ENCODE measurements at places on chromosomes 1 and 21.

DNA sequence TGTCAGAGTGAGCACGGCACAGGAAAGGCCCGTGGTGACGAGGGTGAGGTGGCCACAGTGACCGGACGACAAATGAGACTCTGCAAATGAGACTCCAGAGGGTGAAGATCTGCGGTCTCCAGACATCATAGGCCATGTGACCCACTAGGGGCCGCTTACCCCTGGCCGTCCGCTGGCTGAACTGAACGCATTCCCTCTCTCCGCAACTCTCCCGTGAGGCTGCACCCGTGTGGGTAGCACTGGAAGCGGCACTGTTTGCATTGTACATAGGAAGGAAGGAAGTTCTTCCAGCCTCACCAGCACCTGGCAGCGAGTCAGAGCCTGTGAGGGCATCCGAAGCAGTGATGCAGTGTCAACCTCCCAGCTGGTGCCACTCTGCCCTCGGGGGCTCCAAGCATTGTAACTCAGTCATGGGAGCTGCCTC is 23.6 kb upstream of the SPSB1 start:
- no peak for DNase-seq

DNA sequence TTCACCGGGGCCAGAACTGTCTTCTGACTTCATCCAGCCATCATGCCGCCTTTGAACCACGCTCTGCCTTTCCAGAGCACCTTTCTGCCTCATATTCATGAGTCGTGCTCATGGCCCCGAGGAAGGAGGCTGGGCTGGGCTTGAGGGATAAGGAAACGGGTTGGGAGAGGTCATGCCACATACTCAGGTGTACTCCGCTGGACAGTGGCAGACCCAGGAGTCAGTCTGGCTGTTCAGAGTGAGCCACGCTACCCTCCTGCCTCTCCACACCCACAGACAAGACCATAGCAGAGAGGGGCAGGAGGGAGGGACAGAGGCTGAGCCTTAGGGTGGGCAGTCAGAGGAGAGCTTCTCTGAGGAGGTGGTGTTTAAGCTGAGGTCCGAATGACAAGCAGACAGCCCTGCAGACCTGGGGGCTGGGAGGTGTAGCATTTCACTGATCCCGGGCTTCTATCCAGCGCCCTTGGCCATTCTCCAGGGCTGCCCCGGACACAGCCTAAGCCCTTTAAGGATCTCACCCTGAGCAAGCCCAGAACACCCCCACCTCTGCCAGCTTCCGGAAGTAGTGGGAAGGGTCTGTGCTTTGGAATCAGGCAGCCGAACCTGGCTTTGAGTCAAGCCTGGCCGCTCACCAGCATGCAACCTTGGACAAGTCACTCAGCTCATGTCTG is 102.3 kb downstream of the LACTBL1 start:
- DNase-seq, result no peak

DNA sequence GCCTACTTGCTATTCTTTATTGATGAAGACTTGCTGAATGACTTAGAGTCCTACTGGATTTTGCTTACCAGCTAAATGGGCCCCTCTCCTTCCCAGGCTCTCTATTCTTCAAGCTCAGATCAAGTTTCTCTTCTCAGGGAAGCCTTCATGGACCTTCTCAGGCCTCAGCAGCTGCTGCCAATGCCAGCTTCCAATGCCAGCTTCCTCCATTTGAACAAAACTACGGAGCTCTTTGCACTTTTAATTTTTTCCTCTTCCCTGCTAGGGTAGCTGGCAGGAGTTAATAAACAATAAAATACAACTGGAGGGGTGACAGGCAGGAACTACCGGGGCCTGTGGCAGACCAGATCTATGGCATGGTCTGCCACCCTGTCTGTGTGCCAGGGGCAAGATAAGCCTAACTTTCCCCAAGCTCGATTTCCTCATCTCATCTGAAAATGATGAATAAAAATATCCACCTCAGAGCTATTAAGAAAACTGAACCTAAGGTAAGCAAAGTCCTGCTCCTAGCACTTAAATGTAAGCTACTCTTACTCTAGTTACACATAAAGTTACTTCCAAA is 995 bp upstream of the IPO13 start:
- no peak for DNase-seq

- DNase-seq, result no peak
Observed at GRCh38 chr1:22628698-22629444, 7.6 kb upstream of the C1QA start.

DNA sequence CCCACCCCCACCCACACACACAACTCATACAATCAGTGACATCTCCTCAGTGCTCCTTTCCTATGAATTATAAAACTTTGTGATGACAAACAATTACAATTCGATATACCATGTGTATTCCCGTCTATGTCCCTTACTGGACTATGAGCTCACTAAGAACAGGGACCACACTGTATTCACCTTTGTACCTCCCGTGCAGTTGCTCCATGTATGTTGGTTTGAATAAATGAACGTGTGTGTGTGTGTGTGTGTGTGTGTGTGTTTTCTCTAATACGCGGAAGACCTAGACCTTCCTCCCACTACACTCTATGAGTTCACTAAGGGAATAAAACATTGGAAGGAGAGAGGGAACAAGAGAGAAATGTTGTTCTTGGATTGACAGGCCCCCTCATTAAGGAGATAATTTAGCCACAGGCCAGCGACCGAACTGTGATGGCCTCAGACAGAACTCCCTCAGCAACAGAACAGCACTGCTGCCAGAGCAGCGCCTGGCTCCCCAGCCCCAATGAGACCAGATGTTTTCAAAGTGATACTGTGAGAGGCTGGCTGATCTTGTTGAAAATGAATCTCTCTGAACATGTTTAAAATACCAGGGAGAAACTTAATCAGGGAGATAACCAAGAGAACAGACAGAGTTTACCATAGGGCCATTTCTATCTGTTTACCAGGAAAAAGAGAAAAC is 21.7 kb downstream of the BCAR3 start:
- no peak for DNase-seq

DNA sequence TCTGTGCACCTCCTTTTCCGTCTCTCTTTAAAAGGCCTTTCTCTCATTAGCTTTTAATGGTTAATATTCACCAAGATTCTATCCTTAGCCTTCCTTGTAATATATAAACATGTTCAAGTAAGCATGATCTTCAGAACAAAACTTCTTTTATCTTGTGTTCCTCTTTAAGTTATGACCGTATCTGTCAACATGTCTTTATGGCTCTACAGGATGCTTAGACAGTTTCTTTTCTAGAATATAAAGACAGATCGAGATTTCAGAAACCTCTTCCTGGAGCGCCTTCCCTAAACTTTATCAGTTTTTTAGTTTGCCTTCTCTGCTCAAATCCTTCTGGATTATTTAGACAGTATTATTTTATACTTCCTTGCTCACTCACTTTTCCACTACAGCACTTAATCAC is 7.2 kb downstream of the RO60 start:
- DNase-seq, result no peak

DNA sequence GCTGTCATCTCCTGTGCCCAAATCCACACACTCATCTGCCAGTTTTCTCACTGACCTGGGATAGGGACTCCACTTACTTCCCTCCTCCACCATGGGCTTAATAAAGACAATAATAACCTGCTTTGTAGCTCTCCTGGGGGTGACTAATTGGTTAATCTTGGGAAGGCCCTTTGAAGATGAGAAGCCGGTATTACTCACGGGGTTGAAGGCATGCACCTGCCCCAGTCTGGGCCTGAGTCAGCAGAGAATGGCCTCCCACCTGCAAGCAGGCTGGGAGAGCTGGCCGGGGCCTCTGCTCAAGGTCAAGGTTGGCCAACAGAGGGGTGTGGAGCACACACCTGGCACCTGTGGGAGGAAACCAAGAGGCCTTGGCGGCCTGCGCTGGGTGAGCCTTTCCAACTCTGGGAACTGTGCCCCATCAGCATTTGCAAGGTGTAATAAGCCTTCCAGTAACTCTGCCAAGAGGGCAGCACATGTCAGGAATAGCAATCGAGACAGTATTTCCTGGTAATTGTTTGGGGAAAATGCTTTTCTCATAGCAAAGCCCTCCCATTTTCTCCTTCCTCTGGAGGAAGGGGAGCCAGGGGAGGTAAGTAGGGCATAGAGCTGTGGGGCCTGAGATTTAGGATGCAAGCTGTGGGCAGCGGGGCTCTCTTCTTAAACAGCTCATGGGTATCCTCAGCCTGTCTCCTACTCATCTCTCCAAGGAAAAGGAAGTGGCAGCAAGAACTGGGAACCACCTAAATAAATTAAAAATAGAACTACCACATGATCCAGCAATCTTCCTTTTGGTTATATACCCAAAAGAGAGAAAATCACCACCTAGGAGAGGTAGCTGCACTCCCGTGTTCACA is 49.0 kb downstream of the TOMM20 start:
- DNase-seq, result no peak

DNA sequence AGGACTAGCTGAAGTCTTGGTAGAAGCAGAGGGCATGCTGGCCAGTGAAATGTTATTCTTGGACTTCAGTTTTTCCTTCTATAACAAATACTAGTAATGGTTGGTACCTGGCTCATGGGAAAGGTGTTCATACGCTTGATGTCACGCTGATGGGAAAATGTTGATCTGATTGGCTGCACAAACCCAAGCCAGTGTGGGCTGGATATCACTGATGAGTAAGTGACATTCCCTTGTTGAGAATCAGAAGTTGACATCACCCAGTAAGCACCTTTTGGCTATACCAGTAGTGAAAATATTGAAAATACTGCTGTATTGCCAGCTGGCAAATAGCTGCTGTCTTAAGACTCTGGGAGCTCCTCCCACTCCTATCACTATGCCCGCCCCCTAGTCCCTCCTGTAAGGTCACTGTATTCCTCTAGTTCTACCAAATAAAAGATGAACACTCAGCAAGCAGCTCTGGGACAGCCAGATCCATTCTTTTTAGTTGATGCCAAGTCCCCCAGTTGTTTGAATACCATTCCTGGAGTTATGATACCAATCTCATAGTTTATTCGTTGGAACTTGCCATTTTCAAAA is 168.2 kb downstream of the GRIK1 start:
- DNase-seq, result no peak

GRCh38 chr1:176770066-176770465 is 307.1 kb downstream of the PAPPA2 start:
- no peak for DNase-seq

DNA sequence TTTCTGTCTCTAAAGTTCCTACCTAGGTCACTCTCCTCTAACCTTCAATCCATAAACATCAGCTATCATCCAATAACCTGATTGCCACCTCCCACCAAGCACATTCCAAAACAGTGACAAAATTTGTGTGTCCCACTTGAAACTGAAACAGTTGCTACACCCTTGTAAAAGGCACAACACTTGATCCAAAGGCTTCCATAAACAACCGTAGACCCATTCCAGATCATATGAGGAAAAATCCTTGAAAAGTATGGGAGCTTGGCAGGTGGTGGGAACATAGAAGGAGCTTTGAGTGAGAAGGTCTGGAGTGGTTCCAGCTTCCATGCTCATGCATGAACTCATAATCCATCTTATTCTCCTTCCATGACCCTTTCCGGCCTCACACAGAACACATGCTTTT is 82.0 kb upstream of the ATP1A1 start:
- no peak for DNase-seq

DNA sequence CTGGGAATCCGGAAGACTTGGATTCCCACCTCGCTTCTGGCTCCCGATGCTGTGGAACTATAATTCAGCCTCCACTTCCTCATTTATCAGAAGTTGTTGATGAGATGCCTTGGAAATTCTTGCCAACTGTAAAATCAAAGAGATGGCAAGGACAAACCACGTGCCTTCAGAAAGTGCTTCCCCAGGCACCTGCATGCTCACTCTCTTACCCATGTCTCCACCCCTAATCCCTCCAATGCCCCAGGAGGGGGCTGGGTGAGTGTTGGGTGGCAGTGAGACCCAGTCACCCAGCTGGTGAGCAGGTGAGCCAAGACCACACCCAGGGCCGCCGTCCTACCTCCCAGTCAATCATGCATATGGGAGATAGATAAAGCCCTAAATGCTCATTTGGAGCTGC is 160.8 kb downstream of the PSMG1 start:
- no peak for DNase-seq

DNA sequence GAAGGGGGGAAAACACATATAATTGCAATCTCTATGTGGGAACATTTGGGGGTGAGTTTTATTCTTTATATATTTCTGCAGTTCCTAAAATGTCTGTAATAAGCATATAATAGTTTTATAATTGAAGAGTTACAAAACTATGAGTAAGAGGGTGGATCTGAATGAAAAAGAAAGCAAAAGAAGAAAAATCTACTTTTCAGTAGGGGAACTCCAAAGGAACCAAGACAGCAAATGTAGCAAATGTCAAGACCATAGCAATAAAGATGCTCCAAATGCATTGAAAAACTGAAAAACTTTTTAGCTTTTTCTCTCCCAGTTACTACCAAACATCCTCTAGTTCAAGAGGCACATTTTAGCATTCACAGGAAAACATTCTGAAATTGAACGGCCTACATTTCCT is 434.8 kb downstream of the LMO4 start:
- DNase-seq, result no peak

DNA sequence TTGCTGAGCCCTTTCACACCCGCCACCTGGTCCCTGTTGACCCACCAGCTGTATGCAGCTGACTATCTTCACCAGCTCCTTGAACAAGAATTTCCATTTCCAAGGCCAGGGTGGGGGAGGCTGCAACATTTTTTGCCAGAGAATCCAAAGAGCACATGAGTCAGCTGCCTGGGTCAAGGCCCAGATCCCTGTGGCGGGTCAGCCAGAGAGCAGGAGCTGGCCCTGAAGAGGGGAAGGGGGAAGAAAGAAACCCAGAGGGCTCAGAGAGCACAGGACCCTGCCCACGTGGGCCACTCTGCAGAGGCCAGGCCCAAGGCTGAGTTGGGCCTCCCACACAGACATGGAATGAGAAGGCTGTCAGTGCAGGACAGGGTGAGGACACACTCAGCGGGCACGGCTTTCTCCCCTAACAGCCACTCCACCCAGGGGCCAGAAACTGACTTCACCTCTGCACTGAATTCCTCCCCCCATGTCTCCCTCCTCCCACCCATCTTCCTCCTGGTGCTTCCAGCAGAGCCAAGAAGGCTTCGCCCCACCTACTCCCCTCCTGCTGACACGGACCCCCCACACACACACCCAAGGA is 28.9 kb downstream of the S100A6 start:
- DNase-seq, result no peak

DNA sequence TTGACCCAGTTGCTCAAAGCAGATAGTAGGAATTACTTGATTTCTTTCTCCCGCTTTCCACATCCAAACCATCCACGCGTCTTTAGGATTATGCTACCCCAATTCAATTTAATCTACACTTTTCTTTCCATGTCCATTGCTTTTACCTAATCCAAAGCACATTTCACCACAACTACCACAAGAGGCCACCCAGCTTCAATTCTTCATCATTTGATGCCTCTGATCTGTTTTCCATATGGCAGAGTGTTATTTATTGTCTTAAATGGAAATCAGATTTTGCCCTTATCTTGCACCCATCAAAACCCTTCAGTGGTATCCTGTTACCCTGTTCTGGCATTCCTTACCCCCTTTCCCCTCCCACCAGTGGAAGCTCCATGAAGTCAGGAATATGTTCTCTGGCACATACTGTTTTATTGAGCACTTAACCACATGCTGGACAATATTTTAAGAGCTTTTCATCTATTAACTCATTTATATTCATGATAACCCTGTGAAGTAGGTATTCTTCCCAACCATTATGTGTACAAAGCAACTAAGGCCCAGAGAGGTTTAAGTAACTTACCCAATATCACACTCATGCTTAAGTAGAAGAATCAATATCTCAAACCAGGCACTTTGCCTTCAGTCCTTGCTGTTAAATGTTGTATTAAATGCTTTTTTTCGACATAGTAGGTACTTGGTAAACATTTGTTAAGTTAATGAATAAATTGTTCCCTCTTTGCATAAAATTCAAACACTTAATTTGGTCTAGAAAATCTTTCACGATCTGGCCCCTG is 34.6 kb downstream of the CLIC4 start:
- no peak for DNase-seq

Data from urinary bladder (tissue), 4 donors.